Activated CD4-positive, alpha-beta T cell treated with anti-CD3 and anti-CD28 coated beads, Interleukin-2, amount 50 U/mL, for 4 hours (primary cell): ENCODE measurements at places on chromosomes 11 and 22.

DNA sequence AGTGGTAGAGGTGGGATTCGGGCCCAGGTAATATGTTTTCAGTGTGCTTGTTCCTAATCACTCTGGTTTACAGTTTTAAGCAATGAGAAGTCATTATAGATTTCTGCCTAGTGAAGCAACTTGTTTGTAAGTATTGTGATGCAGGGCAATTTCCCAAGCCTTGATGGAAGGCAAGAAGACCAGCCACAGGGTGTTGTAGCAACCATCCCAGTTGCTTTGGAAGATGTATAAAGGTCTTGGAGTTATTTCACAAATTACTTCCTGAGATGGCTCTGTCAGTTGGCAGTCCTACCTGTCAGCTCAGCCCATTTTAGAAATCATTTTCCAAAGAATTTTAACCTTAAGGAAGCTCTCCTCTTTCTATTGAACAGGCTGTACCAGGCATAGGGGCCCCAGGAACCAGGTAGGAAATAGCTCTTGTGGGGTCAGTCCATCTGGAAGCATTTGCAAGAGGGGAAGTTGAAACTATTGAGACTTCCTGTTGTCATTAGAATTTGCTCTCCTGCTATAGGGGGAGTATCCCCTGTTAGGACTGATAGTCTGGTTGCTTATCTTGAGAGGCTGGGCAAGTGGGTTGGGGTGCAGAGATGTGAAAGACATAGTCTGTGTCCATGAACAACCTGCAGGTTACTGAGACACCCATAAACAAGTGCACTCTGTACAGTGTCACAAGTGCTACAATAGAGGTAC, 47.9 kb downstream of the STIM1 start:
- DNase-seq, result no peak

DNA sequence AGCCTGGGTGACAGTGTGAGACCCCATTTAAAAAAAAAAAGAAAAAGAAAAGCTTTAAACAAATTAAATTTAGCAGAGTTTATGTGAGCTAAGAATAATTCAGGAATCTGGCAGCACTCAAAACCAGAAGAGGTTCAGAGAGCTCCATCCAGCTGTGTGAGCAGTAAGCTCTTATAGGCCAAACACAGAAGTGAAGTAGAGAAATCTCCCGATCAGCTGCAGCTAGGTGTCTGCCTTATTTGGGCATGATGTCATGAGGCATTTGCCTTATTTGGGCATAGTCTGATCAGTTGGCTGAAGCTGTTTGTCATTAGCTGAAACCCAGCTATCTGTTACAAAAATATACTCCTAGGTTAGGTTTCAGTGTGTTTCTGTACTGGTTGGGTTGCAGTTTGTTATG, 8.2 kb downstream of the MS4A15 start:
- DNase-seq, result no peak

- DNase-seq, result peak; percentile 80
Measured at GRCh38 chr11:66045177-66045639, 3.8 kb downstream of the GAL3ST3 start.

GRCh38 chr11:748007-748359, 719 bp downstream of the TALDO1 start:
- DNase-seq, result no peak

- DNase-seq, result peak; percentile 27
Measured at GRCh38 chr11:12241971-12242672, 131.7 kb downstream of the MICAL2 start.

- DNase-seq, result no peak
Measured at GRCh38 chr11:82267186-82267585, 466.5 kb downstream of the FAM181B start.

DNA sequence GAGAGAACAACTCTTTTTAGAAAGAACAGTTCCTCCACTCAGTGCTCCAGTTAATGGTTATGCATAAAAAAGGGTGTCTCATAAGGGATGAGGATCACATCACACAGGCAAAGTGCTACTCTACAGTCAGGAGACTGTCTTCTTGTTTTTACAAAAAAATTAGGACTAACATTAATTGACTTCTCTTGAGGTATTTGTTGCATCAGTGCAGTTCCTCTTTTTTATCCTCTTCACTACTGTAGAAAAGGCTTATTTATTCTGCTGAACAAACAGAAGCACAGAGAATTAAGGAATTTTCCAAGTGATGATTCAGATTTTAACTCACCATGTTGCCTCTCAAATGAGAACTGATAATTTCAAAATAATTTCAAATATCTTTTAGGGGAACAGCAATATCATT, 1.9 kb downstream of the MMP8 start:
- no peak for DNase-seq

DNA sequence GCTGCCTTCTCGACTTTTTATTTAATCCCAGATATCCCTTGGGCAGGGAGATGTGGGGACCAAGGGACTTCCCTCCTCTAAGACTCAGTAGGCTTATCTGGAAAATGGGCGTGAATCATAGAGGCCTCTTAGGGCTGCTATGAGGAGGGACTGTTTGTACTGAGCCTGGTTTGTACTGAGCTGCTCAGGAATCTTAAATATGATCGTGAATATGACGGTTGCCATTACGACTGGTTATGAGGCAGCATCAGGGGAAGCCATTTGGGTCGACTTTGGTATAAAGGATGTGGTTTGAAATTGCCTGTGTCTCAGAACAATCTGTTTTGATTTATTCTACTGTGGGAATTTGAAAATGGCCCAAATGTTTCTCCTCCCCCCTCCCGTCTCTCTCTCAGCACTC, 20.6 kb downstream of the TSPAN18 start:
- DNase-seq, result no peak

DNA sequence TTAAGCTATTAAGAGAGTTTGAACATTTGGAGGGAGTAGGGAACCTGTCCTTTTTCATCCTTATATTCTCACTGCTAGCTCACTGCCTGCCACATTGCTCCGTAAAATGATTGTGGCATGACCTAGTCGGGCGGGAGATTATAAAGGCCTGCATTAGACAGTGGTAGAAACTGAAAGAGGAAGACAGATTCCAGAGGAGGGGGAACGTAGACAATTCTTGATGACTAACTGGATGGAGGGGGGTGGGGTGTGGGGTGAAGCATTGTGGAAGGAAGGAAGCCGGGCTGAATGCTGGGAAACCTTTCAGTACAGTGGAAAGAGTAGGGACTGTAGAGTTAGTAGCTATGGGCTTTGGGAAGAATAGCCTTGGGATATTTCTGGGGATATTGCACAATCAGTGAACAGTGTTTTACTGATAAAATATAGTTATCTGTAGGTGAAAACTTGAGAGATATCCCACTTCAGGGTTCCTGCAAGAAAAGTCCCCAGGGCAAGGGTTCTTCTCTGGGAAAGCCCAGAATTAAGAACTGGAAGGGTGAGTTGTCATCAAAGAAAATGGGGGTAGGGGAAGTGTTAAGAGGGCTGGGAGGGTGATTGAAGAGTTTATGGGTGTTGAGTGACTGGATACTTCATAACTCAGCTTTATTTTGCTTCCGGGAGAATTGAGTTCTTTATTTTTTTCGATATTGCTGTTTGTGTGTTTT, 2.1 kb downstream of the MED15 start:
- DNase-seq, result peak; percentile 64

DNA sequence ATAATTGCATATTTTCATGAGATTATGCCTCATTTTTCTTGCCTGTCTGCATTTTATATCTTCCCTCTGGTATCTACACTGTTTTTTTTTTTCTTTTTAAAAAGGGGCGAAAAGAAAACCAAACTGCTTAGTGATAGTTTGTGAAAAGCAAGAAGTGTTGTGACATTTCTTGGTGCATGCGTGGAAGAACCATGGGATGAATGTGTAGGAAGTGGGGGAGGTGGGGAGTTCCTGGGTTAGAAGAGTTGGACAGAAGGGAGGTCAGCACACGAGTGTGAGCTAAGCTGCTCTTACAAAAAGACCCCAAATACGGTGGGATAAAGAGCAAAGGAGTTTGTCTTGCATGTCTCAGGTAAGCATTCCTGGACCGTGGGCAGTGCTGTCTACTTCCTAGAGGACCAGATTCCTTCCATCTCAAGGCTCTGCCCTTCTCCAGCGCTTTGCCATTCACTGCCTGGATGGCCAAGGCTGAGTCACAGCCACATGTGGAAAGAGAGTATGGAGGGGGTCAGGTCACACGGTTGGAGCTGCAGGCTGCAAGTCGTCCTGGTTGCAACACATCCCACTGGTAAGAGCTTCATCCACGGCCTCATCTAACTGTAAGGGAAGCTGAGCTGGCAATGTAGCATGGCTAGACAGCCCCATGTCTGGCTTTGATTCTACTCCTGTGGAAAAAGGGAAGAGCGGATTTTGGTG, 300.6 kb downstream of the DDX10 start:
- DNase-seq, result no peak

- no peak for DNase-seq
Measured at GRCh38 chr11:70551351-70552166, 153.2 kb downstream of the CTTN start.

GRCh38 chr22:39592081-39593065, 21.8 kb downstream of the CACNA1I start:
- no peak for DNase-seq

GRCh38 chr11:59582006-59582405, 33.6 kb downstream of the OSBP start:
- DNase-seq, result no peak

- DNase-seq, result no peak
Measured at GRCh38 chr11:126305699-126306098, 1.8 kb downstream of the DCPS start.

DNA sequence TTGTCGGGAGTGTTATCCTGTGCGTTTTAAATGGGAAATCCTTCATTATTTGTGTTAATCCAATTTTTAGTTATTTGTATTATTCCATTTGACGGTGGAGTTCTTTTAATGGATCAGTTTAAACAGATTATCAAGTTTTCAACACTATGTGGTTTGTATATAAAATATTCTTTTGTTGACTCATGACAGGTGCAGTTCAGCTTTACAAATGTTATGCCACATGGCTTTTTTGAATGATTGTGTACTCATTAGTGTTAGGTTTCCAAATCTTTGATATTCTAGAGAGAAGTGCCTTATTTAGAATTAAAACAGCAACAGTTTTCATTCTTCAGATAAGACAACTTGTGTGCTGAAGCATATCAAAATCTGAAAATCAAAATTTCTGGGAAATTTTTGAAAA, 2.4 kb downstream of the JAM3 start:
- no peak for DNase-seq

GRCh38 chr11:13316528-13316961, 39.0 kb downstream of the BMAL1 start:
- no peak for DNase-seq

- no peak for DNase-seq
Measured at GRCh38 chr11:120064341-120064740, 73.6 kb downstream of the TRIM29 start.

GRCh38 chr11:14578541-14578956, 58.4 kb upstream of the PSMA1 start:
- peak; percentile 25 for DNase-seq

GRCh38 chr11:73538381-73538872, 59.5 kb downstream of the FAM168A start:
- DNase-seq, result no peak

DNA sequence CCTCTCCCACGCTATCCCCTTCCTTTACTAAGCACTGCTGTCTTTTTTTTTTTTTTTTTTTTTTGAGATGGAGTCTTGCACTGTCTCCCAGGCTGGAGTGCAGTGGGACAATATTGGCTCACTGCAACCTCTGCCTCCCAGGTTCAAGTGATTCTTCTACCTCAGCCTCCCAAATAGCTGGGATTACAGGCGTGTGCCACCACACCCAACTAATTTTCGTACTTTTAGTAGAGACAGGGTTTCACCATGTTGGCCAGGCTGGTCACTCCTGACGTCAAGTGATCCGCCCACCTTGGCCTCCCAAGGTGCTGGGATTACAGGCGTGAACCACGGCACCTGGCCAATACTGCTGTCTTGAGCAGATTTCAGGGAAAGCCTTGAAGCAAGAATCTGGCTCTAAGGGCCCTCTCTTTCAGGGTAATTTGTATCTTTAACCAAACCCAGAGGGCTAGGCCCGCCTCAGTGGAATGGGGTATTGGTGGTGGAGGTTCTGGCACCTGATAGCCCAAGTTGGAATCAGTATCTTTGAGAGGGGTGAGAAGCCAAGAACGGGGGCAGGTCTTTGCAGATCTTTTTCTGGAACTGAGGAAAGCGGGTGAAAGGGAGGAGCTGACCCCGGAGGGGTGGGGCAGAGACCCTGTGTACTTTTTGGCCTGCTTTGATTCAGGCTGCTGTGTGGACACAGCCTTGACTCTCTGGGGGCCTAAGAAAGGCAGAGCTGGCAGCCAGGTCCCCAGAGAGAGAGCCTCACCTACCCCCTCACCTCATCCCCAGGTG, 37.0 kb downstream of the TRIOBP start:
- no peak for DNase-seq

DNA sequence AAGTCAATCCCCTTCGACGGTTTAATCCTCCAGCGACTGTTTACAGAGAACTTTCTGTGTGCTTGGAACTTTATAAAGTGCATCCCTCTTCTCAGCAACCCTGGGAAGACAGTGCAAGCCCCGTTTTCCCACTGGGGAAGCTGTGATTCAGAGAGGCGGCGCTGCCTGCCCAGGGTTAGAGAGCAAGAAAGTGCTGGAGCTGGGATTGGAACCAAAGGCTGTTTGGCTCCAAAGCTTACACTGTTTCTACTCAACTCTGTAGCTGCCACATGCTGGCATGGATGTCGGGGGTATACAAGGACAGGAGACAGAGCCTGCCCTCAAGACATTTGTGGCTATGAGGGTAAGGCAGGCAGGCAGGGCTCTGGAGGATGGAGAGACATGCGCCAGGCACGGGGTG, 13.0 kb downstream of the FBLN1 start:
- DNase-seq, result no peak

DNA sequence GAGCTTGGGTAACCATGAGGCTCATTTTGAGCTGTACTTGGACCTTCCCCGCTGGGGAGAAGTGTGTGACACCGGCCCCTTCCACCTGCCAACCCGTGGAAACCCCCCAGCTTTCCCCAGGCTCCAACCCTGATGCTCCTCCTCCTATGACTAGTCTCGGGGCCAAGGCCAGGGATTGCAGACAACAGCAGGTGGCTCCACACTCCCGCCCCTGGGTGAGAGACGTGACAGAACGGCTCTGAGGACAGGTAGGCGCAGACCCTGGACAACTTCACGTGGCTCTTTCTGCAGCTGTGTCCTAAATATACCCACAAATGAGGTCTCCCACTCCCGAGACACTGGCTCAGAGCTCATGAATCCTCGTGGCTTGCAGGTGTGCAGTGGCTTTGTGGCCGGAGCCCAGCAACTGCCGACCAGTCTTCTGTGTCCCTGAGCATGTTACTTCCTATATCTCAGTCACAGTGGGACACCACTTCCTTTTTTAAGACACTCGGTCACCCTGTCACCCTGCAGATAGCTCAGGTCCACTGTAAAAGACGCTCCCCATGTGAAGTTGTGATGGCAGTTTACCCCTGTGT, 55.2 kb downstream of the NECTIN1 start:
- peak; percentile 4 for DNase-seq

GRCh38 chr11:34250732-34251588, 106.8 kb downstream of the ABTB2 start:
- DNase-seq, result peak; percentile 64
